ENCODE measurements at places on chromosomes 5 and 9.
A peak's percentile ranks its signal among the peaks of the same experiment; 100 is the strongest.

- no peak for DNase-seq
Measured at GRCh38 chr5:26833596-26833995, 204.8 kb downstream of the CDH9 start.

DNA sequence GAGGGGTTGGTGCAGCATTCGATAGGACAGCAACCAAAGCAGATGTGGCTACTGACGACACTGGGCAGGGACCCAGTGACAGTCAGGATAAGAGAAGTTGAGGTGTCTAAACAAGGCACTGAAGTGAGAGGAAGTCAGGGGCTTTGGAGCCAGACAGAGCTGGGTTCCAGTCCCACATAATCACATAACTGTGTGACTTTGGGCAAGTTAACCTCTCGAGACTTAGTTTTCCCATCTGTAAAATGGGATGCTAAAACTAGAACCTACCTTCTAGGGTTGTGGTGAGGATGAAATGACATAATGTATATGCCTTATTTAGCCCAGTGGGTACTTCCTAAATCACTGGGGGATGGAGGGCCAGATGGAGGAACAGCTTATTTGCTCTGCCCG is 3.1 kb downstream of the ANGPTL2 start:
- no peak for DNase-seq

GRCh38 chr5:14598225-14598624 is 16.6 kb downstream of the OTULINL start:
- no peak for DNase-seq

DNA sequence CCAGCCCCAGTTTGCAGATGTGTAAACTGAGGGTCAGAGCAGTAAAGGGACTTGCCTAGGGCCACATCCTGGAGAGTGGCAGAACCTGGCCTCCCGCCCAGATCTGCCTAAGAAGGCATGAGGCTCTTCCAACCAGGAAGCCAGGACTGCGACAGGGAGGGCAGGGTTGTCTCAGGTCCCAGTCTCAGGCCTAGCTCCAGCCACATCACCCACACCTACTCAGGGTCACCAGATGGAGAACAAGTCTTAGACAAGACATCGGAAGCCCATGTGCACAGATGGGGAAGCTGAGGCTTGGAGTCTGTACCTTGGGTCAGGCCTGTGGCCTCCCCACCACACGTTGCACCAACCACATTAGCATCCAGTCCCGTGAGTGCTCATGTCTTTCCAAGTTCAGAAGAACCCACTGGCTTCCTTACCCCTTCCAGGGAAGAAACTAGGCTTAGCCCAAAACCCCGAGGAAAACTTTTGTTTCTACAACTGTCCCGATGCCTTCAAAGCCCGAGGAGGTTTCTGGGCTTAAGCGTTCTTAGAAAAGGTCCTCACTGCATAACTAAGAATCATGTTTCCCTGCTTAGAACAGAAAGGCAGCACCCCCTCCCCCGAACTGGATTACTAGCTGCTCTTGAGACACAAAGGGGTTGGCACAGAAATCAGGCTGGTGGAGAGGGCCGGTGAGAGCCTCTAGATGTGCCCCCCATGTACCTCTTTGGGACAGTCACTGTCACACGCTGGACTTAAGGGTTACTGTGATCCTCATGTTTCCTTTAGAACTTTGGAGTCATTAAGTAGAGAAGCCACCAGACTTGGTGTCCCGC is 2.2 kb downstream of the FAM78A start:
- no peak for DNase-seq

- DNase-seq: no peak
Measured at GRCh38 chr9:122930541-122931225, 629 bp downstream of the ZBTB26 start.

GRCh38 chr5:167982-168660 is 23.2 kb upstream of the LRRC14B start:
- DNase-seq: no peak

DNA sequence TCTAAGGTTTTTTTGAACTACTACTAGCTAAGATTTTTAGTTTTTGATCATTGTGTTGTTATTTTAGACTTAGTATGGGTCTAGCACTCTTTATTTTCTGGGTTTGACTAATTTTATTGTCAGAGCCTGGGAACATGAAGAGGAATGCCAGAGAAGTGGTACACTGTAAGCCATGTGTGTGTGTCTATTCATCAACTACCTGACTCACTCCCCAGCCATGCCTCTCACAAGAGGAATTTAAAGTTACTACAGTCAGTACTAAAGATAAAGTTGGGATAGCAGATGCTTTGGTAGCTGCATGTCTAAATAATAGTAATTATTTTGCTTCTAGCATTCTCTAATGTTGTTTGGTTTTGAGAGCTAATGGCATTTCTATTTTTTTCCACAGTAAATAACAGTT is 264.8 kb downstream of the CSNK1G3 start:
- DNase-seq: no peak

GRCh38 chr9:94929369-94929756 is 202.9 kb downstream of the AOPEP start:
- no peak for DNase-seq

GRCh38 chr9:112021742-112022141 is 125.1 kb downstream of the UGCG start:
- no peak for DNase-seq

- DNase-seq: no peak
Measured at GRCh38 chr5:16456103-16456832, 9.3 kb downstream of the ZNF622 start.

GRCh38 chr5:141680178-141680577 is 1.9 kb downstream of the ARAP3 start:
- DNase-seq: no peak

GRCh38 chr5:3352711-3353110 is 242.9 kb upstream of the IRX1 start:
- DNase-seq: no peak

DNA sequence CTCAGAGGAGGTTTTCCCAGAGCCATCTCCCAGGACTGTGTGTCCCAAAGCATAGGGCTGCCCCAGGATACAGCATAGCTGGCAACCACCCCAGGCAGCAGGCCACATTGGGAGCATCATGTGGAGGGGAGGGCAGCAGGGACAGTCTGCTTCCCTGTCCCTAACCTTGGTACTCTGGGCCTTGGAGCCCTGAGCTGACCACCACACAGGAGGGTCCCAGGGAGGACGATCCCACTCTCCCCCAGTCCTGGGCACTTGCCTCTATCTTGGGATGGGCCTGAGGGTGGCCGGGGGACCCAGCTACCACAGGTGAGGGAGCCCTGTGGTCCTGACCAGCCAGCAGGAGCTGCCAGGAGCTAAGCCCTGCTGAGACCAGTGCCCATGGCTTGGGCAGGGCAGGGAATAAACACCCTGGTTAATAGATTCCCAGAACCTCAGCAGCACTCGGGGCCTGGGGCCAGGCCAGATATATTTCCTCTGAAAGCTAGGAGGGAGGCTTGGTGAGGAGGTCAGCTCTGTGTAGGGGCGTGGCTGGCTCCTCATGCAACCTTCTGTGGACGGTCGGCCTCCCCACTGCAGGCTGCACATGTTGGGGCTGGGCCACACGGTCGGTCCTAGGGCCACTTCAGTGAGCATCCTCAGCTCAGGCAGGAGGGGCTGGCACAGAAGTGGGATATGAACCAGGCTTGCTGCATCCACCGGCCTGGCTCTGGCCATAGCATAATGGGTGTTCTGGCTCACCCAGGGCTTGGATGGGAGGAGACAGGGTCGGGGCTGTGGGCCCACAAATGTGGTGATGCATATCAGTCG is 4.2 kb downstream of the NINJ1 start:
- no peak for DNase-seq

DNA sequence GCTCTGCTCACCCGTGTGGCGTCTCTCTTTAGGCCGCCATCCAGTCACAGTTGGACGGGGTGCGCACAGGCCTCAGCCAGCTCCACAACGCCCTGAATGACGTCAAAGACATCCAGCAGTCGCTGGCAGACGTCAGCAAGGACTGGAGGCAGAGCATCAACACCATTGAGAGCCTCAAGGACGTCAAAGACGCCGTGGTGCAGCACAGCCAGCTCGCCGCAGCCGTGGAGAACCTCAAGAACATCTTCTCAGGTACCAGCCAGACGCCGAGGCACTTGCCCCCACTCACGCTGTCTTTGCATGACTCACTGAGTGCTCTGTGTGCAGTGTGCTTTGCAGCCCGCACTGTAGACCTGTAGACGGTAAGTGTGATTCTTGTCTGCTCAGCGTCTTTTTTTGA is 4.5 kb downstream of the EXOC3 start:
- DNase-seq: peak; percentile 28

GRCh38 chr9:120723565-120723964 is 9.3 kb upstream of the MEGF9 start:
- DNase-seq: no peak

DNA sequence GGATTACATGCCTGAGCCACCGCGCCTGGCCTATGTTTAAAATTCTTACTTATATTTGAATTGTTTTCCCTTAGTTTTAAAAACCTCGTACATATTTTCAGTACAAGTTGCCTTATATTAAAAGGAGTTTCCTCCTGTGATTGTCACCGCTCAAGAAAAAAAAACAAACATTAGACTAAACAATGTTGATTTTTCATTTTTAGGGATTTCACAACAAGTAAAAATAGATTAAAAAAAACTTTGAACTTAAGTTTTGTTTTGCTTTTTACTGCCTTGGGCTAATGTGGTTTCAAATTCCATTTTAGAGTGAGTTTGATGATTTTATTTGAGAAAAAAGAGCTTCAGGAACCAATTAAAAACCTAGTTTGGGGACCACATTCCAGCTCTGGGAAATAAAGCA is 1196.6 kb upstream of the CDH18 start:
- DNase-seq: no peak

DNA sequence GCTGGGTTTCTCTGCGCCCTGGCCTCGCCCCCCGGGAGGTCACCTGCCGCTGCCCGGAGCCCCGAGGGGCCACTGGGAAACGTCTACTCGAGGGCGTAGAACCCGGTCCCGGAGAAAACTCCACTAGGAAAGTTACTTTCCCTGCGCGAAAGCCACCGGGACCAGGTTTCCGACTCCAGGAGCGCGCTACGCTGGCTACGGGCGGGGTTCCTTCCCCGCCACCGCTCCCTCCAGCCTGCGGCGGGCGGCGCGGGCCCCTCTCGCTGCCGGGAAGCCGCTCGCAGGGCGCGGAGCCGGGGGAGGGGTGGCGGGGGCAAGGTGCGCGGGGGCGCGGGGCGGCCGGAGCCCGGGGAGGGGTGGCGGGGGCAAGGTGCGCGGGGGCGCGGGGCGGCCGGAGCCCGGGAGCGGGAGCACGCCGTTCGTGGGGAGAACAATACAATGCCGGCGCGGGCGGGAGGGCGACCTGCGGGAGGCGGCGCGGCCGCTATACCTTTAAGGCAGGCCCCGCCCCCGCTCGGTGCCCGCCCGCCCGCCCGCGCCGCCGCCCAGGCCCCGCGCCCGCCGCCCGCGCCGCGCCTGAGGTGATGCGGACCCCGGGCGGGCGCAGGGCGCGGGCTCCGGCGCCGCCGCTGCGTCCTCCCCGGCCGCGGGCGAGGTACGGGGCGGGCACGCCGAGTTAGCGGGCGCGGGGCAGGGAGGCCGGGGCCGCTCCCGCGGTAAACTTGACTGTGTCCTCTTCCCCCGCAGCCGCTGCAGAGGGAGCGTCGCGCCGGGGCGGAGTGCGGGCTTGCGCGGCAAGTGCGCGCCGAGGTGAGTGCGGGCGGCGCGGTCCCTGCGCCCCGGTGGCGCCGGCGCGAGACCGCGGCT is 278.1 kb downstream of the AOPEP start:
- no peak for DNase-seq

DNA sequence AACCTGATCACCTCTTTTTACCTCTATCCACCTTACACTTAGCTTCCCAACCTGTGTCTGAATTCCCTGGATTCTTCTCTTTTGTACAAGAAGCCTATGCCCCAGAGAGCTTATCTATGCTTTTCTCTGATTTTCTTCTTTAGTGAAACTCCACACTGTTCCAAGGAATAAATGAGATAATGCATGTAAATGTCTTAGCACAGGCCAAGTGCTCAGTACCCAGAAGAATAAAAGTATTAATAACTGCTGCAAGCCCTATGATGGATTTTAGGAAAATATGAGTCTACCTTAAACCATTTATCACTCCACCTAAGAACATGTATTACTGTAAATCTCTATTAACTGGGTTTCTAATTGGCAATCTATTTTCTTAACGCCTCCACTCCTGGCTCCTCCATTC is 168.5 kb upstream of the TNC start:
- DNase-seq: no peak

DNA sequence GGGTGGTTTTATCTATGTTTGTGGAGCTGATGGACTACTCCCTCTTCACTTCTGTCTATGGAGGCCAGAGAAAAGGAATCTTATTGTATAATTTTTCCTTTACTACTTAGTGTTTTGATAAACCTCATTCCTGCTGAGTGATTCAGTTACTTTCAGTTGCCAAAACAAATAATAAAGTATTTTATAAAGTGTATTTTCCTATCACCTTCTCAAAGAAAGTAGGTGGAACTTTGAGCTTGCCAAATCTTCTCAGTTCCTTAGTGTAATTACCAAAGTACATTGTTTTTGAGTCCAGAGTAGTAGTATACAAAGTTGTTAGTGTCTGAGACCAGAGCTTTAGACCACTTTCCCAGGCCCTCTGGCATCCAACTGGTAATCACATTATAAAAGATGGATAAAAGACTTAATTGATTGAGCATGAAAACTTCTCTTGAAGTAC is 13.5 kb downstream of the RABGAP1 start:
- no peak for DNase-seq

- no peak for DNase-seq
Measured at GRCh38 chr9:88889386-88889785, 101.9 kb upstream of the S1PR3 start.

GRCh38 chr5:171647043-171647903 is 138.3 kb upstream of the SMIM23 start:
- DNase-seq: no peak

GRCh38 chr5:54645882-54646355 is 128.4 kb downstream of the SNX18 start:
- DNase-seq: no peak

DNA sequence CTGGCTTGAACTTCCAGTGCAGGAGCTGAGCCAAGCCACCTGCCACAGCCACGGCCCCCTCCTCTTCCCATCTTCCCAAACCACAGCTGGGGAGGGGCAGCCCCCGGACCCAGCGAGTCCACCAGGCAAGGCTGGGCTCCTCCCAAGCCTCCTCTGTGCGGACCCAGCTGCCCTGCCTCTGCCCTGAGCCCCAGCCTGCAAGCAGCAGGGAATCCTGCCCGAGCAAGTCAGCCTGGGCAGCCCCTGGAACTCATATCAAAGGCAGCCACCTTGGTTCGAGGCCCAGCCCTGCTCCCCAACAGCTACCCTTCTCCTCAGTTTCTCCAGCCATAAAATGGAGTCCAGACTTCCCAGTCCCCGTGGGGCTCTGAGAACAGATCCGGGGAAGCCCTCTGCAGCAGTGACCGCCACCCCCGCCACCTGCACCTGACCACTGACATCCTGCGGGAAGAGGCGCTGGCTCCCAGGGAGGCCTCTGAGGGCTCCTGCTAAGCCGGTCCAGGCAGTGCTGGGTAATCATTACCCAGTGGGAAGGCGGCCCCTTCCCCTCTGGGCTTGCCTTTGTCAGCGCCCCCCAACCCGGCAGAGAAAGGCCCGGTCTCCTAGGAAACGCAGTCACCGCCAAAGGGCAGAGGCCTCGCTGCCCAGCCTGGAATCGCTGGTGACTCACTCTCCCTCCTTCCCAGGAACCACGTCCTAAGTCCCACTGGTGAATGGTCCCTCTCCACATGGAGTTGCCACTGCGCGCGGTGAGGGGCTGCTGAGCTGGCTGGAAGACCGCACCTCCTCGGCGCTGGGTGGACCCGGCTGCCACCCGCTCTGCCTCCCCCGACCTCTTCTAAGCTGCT is 1.5 kb downstream of the VAV2 start:
- DNase-seq: no peak

Measured in caudate nucleus (tissue), 63 donors.